ENCODE measurements at places on chromosomes 1 and 21.

GRCh38 chr1:17878837-17879236 is 123.7 kb downstream of the ACTL8 start:
- DNase-seq: no peak

DNA sequence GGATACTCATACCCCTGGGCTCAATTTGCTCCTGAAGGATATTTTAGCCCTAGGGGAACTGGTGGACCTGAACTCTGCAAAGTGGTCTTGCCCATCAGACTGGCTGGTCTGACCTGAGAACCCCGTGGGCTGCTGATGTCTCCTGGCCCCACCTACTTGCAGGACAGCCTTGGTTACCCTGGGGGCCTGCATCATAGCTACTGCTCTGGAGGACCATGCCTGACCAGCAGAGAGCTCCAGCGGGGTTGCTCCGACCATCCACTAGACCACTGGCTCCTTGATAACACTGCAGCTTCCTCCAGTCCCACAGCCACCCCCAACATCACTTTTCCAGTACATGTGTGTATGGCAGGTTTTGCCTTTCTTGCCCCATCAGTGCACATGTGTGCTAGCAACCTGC is 331.6 kb upstream of the BRINP3 start:
- no peak for DNase-seq

- no peak for DNase-seq
These were observed 20.5 kb downstream of the ELAVL4 start for GRCh38 chr1:50129201-50129600.

DNA sequence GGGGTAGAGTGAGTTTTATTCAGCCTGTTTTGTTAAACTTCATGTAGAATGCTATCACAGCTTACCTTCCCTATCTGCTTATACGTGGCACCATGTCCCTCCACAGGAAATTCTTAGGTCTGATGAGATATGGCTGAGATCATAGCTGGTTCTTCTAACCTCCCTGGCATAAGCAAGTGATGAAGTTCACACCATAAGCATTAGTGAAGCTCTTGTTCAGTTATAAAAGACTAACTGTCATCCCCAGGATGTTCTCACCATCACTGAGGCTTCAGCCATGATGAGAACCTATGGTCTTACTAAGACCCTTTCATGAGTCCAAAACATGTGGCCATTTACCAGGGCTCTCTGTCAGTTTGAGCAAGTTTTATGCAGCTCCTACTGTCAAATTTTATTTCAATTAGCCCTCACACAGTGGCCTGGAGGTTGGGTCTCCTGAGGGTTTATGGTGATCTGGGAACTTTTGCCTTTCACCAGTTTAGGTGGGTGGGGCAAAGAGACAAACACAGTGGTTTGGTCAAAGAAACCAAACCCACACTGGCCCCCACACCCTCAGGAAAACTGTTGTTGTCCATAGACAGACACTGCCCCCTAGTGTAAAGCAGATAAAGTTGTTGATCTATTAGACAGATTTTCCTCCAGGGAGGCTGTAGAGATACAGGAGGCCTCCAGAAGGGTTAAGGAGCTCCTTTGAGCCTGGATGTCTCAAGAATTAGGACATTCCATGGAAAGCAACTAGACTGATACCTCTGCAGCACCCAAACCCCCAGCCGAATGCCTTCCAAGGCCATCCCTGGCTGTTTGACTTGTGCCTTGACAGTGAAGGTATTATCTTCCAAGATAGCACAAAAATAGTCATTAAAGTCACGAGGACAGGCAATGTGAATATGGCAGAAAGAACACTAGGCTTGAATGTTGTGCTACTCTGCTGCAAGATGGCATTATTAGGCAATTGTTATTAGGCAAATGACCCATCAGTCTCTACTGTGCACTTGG is 5.0 kb downstream of the SLC22A15 start:
- DNase-seq: no peak

GRCh38 chr1:89866568-89866967 is 45.7 kb downstream of the LRRC8D start:
- no peak for DNase-seq

DNA sequence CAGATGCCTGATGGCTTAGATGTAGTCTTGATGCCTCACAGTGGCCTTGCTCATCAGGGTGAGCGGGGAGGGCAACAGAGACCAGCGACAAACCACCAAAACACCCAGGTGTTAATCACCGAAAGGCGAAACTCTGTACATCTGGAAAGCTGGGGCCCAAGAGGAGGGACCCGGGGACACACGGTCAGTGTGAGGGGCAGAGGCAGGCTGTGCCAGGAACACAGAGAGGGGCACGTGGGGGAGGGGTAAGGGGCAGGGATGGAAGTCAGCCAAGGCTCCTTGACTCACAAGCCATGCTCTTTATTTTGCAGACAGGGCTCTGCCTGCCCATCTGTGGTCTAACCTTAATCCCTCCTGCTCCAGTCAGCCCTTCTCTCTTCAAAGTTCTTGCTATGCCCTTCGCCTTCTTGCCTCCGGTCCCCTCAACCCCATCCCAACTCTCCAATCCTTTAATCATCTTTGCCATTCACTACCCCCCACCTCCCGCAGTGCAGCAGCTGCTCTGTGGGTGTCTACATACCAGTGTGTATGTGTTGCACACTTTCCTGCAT is 4.3 kb downstream of the MEF2D start:
- DNase-seq: no peak

GRCh38 chr1:153305682-153306081 is 7.1 kb downstream of the PGLYRP3 start:
- DNase-seq: no peak

- DNase-seq: no peak
These were observed 25.1 kb upstream of the HTR1D start for GRCh38 chr1:23242414-23242813.

DNA sequence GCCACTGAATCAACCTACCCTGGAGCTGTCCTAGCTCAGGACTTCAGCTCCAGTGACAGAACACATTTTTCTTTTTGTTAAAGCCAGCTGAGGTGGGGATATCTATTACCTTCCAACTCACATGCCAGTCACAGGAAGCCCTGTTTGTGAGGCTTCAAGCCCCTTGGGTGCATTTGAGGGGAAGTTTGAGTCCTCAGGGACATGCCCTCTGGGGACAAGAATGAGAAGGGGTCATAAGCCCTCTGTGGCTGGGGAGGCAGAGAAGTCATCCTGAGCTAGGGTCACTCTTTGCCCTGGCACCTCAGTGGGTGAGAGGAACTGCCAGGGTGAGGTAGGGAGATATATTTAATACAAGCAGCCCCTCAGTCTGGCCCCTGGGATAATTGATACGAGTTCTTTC is 33.5 kb upstream of the CLDN14 start:
- no peak for DNase-seq

DNA sequence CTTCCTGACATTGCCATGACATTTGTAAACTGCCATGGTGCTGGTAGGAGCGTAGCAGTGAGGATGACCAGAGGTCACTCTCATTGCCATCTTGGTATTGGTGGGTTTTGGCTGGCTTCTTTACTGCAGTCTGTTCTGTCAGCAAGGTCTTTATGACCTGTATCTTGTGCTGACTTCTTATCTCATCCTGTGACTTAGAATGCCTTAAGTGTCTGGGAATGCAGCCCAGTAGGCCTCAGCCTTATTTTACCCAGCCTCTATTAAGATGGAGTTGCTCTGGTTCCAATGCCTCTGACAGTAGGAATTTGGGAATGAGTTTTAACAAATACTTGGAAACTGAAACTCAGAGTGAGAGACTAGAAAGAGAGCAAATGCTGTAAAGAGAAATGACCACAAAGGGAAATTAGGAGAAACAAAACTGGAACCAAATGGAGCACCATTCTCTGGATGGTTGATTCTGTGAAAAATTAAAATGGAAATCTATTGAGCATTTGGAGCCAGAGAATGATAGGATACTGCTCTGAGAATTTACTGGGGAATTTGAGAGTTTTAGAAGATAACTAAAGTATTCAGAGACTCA is 50.1 kb upstream of the RHOU start:
- no peak for DNase-seq

DNA sequence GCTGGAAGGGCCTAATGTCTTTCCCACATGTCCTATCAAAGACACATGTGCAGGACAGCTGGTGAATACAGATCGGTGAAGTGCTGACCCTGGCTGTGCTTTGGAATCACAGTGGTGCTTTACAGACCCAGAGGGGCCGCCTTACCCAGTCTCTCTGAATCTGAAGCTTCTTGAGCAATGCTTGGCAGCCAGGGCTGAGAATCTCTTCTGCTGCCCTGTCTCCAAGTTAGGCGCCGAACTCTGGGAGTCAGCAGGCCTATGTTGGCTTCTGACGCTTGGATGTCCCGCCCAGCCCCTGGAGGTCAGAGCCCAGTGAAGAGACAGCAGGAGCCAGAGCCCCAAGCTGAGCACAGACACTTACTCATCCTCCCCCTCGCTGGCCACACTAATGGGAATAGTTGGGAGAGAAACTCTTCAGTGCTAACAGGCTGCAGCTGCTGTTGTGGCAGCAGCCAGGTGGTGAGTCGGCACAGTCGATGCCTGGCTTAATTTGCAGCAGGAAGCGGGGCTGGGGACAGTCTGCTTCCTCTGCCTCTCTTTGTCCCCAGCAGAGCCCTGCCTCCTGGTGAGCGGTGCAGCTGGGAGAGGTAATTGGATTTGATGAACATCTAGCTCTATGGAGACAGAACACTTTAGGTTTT is 68.1 kb downstream of the URB2 start:
- no peak for DNase-seq

GRCh38 chr1:234582681-234583301 is 27.2 kb downstream of the IRF2BP2 start:
- DNase-seq: no peak

GRCh38 chr1:55584526-55585401 is 369.6 kb upstream of the USP24 start:
- DNase-seq: no peak

GRCh38 chr1:159917533-159918351 is 7.6 kb downstream of the TAGLN2 start:
- DNase-seq: no peak

DNA sequence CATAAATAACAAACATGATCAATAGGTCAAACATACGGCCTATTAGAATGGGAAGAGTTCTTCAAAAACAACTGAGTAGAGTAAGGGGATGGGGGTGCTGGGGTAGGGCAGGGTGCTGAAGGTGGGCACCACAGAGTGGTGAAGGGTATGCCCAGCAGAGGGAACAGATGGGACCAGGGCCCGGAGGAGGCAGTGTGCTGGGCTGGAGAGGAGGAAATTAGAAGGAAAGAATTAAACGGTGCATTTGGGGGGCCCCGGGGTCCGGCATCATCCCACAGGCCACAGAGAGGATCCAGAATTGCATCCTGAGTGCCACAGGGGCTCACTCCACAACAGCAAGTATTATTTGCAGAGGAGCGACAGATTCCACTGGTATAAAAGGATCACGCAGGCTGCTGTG is 94.5 kb downstream of the GLIS1 start:
- DNase-seq: no peak

DNA sequence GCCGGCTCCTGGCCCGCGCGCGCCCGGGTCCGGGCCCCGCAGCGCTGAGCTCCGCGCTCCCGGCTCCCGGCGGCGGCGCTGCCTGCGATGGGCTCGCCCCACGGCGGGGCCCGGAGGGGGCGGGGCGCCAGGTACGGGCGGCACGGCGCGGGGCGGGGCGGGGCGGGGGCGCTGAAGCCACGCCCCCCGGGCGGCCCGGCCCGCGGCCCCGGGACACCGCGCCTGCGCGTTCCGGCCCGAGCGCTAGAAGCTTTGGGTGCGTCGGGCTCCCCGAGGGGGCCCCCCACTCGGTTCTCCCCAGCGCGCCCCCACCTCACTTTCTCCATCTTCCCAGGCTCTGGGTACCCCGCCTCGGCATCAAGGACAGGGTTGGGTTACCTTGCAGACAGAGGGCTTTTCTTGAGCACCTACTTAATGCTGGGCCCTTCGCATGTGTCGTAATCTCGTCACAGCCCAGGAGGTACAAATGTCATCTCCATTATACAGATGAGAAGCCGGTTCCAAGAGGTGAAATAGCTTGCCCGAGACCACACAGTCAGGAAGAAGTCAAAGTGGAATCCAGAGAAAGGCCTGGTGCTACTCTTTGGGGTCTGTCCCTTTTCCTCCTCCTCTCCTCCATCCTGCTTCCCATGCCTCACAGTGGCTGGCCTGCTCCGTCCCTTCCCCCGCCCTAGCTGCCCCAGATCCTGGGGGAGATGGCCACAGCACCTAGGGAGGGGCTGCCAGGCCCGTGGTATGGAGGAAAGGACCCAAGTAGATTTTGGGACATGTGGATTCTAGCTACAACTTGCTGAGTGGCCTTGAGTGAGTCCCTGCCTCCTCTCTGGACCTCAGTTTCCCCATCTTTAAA is 46.5 kb downstream of the RAP1GAP start:
- peak; percentile 10 for DNase-seq

- no peak for DNase-seq
These were observed 24.9 kb downstream of the NGF start for GRCh38 chr1:115313182-115313581.

DNA sequence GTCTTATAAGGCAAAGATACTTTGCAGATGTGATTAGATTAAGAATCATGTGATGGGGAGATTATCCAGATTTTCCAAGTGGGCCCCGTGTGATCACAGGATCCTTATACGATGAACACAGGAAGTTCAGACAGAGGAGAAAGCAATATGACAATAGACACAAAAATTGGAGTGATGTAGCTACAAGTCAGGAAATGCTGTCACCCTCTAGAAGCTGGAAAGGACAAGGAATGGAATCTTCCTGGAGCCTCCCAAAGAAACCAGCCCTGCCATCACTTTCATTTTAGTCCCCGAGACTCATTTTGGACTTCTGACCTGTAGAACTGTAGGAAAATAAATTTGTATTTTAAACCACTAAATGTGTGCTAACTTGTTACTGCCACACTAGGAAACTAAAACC is 61.9 kb upstream of the C1orf21 start:
- DNase-seq: no peak

DNA sequence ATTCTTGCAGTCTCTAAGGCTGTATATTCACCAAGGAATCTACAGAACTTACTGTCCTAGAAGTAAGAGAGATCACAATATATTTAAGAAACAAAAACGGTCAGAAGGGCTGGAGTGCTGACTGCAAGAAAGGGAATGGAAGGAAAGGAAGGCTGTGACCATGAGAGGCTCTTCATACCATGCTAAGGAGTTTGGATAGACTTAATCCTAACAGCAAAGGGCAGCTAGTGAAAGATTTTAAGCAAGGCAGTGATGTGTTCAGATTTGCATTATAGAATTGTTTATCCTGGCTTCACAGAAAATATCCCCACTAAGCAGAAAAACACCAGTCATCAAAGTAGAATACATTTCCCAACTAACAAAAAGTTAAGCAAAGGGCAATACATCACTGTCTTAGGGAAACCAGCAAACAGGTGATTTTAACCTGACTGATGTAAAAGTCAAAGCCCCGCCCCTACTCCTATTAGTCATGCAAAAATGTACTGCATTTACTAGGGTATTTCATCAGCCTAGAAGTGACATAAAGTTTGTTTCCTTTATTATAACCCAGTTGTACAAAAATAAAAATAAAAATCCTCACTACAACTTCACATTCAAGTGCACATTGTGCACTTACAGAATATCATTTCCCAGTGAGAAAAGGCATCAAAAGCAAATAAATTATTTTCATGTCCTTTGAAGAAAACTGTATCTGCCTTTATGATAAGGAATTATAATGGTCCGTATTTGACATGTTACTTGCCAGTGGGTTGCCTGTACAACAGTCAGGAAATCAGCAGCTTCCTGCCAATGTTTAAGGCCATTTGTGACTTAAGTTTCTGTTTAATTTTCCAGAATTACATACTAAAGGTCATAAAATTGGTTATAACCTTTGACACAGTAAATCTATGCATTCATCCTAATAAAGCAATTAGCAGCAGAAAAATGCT is 17.2 kb downstream of the JAK1 start:
- no peak for DNase-seq

Data from activated CD8-positive, alpha-beta memory T cell treated with anti-CD3 and anti-CD28 coated beads for 48 hours (primary cell).